ENCODE measurements at places on chromosomes 2 and 18. TPM values are rescaled to one million over a fixed set of nuclear protein-coding genes. Genes with fewer than 3 reads are reported as not detected.

VIT gene
- polyA plus RNA-seq, result 0.22 TPM

LOXHD1 gene
- polyA plus RNA-seq, result 1.8 TPM

NAT8 gene
- polyA plus RNA-seq, result 1.3 TPM

ADGRF3 gene
- 2.0 TPM for polyA plus RNA-seq

DNA sequence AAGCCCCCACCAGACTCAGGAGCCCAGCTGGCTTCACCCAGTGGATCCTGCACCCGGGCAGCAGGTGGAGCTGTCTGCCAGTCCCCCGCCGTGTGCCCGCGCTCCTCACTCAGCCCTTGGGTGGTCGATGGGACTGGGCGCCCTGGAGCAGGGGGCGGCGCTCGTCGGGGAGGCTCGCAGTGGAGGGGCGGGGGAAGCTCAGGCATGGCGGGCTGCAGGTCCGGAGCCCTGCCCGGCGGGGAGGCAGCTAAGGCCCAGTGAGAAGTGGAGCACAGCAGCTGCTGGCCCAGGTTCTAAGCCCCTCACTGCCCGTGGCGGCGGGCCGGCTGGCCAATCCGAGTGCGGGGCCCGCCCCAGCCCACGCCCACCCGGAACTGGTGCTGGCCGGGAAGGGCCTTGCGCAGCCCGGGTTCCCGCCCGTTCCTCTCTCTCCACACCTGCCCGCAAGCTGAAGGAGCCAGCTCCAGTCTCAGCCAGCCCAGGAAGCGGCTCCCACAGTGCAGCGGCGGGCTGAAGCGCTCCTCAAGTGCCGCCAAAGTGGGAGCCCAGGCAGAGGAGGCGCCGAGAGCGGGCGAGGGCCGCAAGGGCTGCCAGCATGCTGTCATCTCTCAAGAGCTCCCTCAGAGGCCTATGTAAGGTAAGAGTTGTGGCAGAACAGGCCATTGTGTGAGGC is 1307.8 kb upstream of the TMEFF2 start:
- DNase-seq, result no peak

Measured in right lung (tissue), 10 donors.